ENCODE measurements at places on chromosomes 2 and 18.

DNA sequence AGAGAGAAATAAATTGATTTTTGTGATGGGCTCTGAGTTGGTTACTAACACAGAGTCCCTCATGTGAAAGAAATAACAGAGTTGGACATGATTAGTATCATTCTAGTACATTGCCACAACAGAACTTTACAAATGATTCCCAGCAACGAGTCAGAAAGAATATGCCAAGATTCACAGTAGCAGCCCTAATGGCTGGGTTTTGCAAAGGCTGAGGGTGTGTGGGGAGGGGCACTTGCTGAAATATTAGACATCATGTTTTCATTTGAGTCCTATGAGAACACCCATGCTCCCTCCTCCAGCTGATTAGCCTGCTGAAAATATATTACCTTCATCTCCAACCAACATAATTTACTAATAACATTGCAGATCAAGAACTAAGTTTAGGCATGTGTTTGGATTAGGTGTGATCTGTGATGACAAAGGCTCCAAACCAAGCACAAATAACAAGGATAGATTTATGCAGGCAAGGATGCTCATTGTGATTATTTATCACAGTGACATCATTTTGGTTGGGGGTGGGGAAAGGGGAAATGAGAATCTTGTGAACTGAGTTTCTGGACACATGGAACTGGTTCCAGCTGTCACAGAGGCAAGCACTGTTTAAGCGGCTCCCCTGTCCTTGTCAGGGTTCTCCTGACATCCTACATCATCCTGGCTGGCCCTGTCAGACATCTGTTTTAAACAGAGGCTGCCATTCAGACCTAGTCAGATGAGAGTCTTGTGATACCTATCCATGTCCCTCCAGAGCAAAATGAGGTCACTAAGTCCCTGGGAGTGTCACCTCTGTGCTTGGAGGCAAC, 205.8 kb upstream of the NCKAP5 start:
- DNase-seq: no peak

DNA sequence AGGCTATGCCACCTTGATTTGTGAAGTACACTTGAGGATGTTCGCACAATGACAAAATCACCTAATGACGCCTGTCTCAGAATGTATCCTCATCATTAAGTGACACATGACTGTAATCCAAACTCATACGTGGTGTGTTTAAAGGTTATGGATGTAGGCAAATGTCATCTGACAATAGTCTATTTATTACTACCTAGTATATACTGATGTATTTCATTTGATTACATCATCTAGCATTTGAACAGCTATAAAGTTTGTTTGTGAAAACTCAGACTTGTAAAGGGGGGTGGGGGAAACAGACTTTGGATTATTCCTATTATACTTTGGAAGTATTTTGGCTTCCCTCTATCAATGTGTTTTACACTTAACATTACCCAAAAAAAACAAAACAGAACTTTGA, 129.9 kb downstream of the TANC1 start:
- DNase-seq: no peak

DNA sequence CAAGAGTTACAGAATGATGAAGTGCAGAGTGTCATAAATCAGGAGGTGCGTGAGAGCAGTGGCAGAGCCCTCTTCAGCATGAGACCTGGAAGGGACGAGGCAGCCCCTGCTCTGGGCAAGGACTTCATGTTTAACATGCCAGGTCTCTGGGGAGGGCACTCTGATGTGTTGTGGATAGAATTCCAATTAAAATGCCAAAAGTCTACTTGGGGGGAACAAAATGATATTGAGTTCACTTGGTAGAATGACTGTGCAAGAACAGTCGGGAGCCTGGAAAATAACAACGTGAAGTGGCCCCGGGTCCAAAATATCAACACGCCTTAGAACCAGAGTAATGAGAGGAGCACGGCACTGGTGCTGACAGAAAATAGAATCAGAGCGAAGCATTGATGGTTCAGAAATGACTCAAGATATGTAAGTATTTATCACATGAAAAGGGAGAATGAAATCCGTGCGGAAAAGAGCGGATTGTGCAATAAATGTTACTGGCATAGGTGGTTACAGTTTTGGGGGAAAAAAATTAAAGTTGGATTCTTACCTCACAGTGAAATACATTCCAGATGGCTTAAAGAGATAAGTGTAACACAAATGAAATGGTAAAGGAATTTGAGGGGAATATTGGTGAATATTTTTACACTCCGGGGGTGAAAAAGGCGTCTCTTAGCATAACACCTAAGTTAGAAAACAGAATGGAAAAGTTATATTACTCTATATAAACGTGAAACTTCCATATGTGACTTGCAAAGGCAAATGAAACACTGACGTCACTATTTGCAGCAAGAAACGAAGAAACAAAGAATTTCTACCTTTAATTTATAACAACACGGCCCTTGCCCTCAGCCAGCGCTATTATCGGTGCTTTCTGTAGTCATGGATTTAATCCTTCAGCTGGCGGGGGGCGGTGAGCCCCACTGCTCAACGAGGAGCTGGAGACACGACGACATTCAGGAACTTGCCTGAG, 159.4 kb upstream of the TWIST2 start:
- DNase-seq: no peak

- no peak for DNase-seq
Observed at GRCh38 chr2:184824597-184824996, 226.3 kb downstream of the ZNF804A start.

DNA sequence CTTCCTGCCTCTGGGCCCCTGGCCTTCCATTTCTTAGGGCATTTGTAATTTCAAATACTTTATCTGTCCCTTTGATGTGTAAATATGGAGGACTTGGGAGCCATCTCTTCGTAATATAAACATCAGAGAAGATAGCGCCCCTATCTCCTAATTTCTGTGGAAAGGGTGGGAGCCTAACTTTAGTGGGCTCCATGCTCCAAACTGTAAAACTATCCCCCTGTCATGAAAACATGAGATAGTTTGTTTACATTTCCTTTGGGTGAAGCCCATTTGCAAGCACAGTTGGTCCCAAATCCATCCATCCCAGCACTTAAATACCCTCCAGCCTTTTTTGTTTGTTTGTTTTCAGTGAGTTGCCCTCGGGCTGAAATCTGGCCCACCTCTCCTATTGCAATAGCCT, 782.6 kb upstream of the FSHR start:
- DNase-seq: no peak
